AG09309 (cell line): ENCODE measurements at places on chromosomes 13 and 19.

GRCh38 chr13:25887962-25888655, 163.7 kb downstream of the SHISA2 start:
- DNase-seq: no peak

GRCh38 chr13:32917504-32917903, 98.7 kb upstream of the KL start:
- DNase-seq: no peak

DNA sequence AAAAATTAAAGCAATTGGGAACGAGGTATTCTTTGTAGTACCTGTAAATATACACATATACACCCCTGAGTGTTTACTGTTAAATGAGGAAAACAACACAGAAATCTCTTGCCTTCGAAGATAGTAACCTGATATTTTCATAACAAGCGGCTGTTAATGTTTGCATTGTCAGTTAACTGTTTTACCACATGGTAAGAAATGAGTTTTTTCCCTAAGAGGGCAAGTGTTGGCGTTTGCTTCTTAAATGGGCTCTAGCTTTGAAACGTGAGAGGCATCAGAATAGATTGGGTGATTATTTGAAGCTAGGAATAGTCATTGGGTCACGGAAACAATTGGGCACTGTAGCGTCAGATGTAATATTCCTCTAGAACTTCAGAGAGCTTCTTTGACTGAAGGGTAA, 22.0 kb upstream of the UPF3A start:
- no peak for DNase-seq

GRCh38 chr13:111249637-111250360, 70.6 kb upstream of the TEX29 start:
- DNase-seq: no peak

DNA sequence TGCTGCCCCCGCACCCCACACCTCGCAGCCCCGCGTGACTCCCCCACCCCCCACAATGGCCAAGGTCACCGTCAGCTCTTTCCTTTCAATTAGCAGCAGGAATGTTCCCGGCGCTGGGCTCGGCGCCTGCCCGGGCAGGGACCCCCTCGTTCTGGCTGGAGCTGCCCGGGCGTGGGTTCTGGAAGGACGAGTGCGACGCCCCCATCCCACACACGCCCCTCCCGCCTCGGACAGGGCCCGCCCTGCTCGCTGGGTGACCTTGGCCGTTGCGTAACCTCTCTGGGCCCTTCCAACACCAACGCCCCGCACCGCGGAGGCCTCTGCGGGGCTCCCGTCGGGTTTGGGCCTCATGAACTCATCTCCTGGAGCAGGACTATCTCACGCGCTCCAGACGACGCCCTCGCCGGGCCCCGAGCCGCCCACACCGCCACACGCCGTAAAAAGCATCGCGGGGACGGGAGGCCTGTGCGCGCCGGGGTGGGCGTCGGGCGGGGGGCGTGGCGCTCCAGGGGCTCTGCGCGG, 10.3 kb downstream of the PALM start:
- no peak for DNase-seq

DNA sequence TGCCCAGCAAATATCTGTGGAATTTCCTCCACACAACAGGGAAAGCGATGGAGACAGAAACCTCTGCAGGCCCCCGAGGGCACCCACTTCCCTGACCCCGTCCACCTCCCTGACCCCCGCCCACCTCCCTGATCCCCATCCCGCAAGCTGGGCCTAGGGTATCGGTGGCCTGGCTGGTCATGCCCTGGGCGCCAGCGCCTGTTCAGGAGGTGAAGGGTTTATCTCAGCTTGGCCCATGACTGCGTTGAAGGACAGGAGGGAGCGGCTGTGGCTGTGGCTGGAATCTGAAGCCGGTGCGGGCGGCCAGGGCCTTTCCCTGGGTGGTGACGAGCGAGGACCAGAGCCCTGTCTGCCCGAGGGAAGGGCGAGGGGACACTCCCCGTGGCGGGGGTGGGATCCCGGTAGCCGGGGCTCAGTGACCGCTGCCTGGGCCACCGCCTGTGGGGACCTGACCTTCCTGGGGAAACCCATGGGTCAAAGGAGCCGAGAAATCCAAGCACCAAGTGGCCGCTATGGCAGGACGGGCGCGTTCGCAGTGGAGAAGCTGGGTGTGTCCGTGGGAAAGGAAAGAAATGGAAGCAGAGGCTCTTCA, 20.7 kb downstream of the GAS6 start:
- no peak for DNase-seq

GRCh38 chr19:46328079-46328478, 18.8 kb upstream of the PPP5C start:
- DNase-seq: no peak

- no peak for DNase-seq
These were observed 749 bp downstream of the GATAD2A start for GRCh38 chr19:19405971-19406877.

GRCh38 chr19:42203700-42204099, 13.8 kb downstream of the DEDD2 start:
- DNase-seq: no peak

DNA sequence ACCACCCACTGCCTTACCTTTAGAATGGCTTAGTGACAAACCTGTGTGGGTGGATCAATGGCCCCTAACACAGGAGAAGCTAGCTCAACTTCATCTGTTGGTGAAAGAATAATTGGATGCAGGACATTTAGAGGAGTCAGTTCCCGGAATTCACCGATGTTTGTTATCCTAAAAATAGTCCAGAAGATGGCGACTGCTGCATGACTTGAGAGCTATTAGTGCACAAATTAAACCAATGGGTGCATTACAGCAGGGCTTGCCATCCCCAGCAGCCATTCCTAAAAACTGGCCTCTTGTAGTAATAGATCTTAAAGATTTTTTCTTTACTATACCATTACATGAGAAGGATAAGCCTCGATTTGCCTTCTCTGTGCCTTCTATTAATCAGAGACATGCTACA, 46.8 kb upstream of the ZNF726 start:
- DNase-seq: no peak
